ENCODE measurements at places on chromosomes 3 and 15.

DNA sequence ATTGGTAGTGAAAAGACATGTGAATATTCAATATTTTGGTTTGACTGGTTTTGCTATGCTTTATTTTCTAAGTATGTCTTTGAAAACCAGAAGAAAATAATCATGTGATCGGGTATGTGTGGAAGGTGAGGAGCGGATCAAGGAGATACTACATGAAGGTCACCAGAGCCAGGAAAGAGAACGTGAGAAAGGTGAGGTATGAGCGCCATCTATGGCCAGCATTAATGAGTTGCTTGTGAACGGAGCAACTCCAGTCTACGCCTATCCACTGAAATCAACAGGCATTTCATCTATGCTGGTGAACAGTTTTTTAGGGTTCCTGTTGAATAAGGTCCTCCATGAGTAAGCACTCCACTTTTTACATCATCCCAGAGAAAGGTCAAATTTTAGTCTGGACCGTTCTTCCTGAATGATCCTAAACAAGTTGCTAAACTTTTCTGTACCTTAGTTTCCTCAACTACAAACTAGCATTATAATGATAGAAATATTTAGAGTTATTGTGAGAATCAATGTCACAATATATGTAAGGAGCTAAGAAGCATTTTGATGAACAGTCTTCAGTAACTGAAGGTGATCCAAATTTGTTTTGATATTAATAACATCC, 1435.2 kb upstream of the CADM2 start:
- no peak for DNase-seq

DNA sequence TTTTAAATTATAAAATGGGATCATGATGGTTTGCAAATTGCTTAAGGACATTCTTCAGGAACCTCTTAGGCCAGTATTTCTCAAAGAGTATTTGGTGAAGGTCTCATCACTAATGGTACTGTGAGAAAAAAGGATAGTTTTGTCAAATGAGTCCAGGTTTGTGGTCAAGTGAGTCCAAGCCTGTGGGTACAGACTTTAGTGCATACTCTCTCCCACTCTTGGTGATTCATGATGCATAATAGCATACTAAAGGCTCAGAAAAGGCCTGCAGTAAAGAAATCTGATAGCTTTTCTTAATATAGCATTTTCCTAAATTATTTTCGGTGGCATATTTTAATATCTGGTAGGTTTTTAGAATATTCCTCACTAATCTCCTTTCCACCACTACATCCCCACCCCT, 20.0 kb downstream of the BOC start:
- no peak for DNase-seq

DNA sequence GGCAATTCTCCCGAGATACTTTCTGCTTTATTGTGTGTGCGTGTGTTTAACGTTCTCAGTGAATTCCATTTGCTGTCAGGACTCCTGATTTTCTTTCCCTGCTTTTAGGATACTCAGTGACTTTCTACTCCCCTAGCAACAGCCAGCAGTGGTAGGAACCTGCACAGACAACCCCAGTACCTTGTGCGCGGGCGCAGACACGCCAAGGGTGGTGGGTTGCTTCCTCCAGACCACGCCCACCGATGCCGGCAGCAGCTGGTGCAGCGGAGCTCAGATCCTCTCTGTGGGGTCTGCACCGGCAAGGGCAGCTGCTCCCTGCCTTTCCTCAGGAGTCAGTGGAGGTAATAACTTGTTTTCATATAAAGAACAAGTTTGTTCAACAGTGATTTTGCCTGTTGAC, 225.1 kb upstream of the NDN start:
- no peak for DNase-seq

GRCh38 chr3:198113206-198114053, 153.4 kb downstream of the LMLN start:
- no peak for DNase-seq

DNA sequence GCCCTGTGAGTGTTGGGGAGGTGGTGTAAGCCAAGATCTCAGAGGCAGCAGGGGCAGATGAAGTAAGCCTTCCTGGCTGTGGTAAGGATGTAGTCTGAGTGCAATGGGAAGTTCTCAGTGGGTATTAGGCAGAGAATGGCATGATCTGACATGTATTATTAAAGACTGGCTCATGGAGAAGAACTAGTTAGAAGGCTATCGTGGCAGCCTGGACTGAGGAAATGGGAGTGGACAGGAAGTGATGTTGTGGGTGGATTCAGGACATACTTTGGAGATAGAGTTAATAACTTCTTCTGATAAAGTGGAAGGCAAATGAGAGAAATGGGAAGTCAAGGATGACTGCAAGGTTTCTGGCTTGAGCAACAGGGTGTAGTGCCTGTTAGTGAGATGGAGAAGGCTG, 250.9 kb upstream of the CFAP20DC start:
- no peak for DNase-seq

Measured in lower leg skin (tissue), 4 donors.